ENCODE measurements at places on chromosomes 2 and 18. TPM values are rescaled to one million over a fixed set of nuclear protein-coding genes. Genes with fewer than 3 reads are reported as not detected.

CAB39 gene
- total RNA-seq: 96.3 TPM

LINC00305 gene
- total RNA-seq: not detected

PPP1R1C gene
- 0.35 TPM for total RNA-seq

GRCh38 chr2:126507425-126507911 lies 148.5 kb upstream of the GYPC start:
- DNase-seq: no peak

- no peak for DNase-seq
These were observed 944.3 kb downstream of the LRP1B start for GRCh38 chr2:141186413-141187074.

- DNase-seq: no peak
These were observed 58.6 kb downstream of the ZEB2 start for GRCh38 chr2:144461308-144461766.

DNA sequence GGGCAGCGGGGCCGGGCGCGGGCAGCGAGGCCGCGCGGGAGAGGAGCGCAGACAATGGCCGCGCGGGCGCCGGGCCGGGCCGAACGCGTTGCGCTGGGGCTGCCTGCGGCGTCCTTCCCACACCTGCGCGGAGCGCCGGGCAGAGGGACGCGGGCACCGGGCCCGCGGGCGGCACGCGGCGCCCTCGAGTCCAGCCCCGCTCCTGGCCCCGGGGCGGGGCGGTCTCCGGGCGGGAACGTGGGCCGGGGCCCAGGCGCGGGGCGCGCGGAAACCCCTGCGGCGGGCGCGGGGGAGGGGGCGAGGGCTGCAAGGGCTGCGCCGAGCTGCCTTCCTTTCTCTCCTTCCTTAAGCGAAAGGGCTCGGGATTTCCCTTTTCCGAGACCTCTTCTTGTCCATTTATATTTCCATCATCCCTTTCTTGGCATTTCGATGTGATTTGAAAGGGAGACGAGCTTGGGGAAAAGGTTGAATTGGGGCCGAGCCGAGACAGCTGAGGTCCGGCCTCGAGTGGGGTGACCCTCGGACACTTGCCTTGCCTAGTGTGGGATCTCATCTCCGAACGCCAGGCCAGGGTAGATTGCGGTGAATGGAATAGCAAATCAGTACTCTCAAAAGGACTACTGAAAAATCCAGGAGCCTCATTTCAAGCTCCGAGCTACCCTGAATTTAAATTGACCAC lies 676 bp downstream of the KLHL23 start:
- no peak for DNase-seq

- peak; percentile 74 for DNase-seq
These were observed 60.4 kb upstream of the GAREM1 start for GRCh38 chr18:32530947-32531651.

- peak; percentile 84 for DNase-seq
These were observed 17.0 kb downstream of the TNFAIP6 start for GRCh38 chr2:151374436-151374835.
